ENCODE measurements at places on chromosomes 5 and 9. TPM values are rescaled to one million over a fixed set of nuclear protein-coding genes. Genes with fewer than 3 reads are reported as not detected.

GRCh38 chr5:151781201-151781600 is 9.4 kb downstream of the G3BP1 start:
- DNase-seq, result no peak

- no peak for DNase-seq
These were observed 58.3 kb upstream of the WDR41 start for GRCh38 chr5:77550406-77550805.

- DNase-seq, result no peak
These were observed 73.2 kb upstream of the SH3PXD2B start for GRCh38 chr5:172527559-172527958.

DNA sequence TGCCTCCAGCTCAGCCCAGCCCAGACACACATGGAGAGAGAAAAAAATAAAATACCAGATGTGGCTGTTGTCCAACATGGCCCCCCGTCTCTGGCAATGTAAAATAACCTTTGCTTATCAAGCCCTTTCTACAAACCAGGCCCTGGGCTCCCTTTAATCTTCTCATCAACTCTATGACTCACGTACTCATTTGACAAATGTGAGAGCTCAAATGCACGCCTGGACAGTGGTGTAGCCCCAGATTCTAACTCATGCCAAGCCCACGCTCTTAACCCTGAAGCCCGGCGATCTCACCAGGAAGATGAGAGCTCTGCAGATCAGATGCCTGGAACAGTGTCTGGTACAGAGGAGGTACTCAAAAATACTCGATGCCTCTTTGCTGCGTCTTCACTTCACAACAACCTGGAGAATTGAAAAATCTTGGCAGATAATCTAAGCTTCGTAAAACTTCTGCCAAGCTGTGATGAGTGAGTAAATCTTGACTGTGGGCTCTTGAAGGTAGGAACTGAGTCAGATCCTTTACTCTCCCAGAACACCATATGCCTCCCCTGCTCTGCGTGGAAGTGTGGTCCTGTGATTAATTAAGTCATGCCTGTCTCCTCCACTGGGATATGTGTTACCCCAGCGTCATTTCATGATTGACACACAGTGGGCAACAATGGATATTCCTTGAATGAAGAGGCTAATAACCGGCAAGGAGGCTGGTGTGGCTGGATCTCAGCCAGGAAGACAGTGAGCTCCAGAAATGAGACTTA is 102.0 kb upstream of the FSTL4 start:
- no peak for DNase-seq

GRCh38 chr9:90795084-90795483 is 6.5 kb upstream of the SYK start:
- DNase-seq, result no peak

- DNase-seq, result peak; percentile 35
These were observed 7.2 kb downstream of the HMGCS1 start for GRCh38 chr5:43305948-43306565.

GRCh38 chr9:74277532-74277931 is 219.6 kb upstream of the RORB start:
- DNase-seq, result no peak

GRCh38 chr5:9156282-9156681 is 389.6 kb downstream of the SEMA5A start:
- DNase-seq, result no peak

DNA sequence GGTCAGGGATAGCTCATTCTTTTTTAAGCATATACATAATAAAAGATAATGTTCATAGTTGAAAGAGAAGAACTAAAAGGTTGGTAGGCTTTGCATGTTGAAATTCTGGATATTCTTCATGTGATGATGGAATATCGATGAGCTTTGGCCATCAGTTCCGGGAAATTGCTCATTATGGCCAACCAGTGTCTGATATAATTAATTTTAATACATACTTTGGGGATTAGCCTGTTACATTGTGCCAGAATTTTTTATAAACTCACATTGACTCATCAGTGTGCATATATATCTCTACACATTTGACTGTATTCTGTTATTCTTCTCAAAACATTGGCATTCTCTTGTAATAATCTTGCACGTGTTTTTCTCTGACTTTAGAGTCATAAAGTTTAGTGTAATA is 84.3 kb downstream of the NNT start:
- no peak for DNase-seq

DNA sequence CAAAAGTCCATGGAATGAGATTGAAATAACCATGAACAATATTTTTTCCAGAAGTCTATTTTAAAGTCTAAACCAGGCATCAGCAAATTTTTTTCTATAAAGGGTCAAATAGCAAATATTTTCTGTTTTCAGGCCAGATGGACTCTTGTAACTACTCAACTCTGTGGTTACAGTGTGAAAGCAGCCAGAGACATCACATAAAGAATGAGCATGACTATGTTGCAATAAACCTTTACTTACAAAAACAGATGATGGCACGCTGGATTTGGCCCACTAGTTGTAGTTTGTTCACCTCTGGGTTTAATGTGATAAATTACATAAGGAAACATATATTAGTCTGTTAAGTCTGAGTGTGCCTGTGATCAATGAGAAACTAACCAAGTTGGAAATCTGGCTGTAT is 319.2 kb downstream of the TRPM3 start:
- DNase-seq, result no peak

DNA sequence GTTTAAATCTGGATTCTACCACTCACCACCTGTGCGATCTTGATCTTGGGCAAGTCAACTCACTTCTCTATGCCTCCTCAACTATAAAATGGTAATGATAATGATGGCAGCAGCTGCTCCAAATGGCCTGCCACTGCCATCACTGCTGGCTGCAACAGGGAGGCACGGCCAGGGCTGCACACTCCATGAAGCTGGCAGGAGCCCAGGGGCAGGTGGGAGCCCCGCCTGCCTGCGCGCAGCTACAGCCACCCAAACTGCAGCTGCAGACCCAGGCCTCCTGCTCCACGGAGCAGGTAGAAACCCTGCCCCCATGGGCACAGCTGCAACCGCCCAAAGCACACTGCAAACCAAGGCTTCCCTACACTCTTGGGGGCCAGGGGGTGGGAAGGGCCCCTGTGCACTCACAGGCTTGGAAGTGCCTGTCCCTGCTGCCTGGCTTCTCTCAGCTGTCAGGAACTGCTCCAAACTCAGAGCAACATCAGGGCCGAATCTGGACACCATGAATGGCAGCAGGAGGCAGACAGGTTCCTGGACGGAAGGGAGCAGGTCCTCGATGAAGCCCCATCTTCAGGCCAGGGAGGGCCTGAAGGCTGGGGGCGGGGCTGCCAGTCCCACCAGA is 57.6 kb downstream of the PRELID2 start:
- no peak for DNase-seq

DNA sequence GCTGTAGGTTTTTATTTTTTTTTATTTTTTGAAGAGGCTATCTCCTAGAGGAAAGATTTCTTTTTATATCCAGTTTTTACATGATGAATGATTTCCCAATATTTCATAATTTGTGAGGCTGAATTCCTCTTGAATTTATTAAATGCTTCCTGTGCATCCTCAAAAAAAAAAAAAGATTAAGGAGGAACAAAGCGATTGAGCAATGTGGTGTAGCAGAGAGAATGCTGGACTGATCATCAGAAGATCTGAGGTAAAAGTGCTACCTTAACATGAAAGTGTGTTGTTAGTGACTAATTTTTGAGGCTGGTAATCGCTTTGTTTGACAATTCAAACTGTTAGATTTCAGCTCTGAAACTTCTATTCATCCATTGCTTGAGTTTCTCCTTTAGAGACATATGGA is 125.1 kb downstream of the ESM1 start:
- no peak for DNase-seq

DNA sequence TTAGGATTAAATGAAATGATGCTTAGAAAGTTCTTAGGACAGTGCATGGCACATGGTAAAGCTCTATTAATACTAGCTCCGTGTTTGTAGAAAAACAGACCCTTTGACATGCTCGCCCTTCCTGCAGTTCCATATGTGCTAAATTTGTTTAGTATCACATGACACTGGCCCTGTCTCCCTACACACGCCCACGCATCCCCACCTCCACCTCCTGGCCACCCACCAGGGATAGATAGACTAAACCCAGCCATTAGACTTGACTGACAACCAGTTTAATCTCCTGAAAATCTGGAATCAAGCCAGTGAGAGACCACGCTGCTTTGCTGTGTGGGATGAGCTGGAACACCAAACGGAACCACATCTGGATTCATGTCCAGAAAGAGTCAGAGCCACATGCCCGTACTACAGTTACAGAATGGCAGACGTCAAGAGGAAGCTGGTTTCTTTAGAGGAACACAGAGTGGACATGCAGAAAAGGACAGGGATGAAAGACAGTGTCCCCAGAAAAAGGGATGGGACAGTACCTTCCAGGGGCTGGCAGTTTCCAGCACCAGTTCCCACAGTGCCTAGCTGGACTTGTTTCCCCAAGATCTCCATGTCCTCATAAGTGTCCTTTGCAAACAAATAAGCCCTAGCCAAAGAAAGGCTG is 186.1 kb downstream of the PDZD2 start:
- no peak for DNase-seq

GRCh38 chr9:113356686-113357292 is 7.4 kb downstream of the BSPRY start:
- DNase-seq, result no peak

DNA sequence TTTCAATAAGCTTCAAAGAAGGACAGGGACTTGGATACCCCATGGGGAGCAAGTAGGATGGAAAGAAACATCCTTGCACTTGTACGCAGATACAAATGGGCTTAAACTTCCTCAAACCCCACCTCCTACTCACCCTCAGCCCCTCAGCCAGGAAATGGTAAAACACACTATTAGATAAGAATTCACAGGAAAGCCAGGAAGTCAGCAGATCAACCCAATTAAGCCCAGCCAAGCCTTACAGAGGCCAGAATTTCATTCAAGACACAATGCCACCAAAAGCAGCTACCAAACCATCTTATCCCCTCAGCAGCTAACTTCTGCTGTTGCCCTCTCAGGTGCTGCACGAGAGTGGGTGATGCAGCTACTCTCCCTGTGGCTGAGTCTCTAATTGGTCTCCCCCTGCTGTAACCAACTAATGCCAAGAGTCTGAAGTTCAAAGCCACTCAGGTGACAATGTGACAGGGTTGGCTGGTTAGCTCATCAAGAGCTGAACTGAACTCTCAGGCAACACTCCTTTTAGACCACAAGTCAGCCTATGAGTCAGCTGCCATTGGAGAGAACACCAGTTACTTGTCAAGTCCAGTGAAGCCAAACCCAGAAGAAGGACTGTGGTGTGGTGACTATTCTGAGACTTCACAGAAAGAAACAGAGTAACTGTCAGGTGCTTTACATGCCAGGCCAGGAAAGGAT is 201.9 kb downstream of the ZNF608 start:
- DNase-seq, result no peak

- DNase-seq, result peak; percentile 35
These were observed 78.8 kb downstream of the GIN1 start for GRCh38 chr5:103041071-103041676.

DNA sequence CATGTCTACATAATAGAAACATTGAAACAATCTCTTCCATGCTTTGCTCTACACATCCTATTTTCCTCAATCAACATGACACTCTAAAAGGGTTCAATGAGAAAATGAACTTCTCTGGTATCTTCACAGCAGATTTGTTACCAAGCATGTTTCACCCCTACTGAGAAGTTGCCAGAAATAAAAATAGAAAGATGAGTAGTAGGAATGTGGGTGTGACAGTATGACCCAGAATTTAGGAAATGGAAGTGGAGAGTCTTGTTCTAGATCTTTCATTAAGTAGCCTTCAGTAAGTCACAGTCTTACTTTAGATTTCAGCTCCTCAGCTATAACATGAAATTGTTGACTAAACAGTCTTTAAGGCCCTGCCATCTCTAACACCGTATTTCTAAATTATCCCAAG is 581.8 kb downstream of the EFNA5 start:
- DNase-seq, result no peak

DNA sequence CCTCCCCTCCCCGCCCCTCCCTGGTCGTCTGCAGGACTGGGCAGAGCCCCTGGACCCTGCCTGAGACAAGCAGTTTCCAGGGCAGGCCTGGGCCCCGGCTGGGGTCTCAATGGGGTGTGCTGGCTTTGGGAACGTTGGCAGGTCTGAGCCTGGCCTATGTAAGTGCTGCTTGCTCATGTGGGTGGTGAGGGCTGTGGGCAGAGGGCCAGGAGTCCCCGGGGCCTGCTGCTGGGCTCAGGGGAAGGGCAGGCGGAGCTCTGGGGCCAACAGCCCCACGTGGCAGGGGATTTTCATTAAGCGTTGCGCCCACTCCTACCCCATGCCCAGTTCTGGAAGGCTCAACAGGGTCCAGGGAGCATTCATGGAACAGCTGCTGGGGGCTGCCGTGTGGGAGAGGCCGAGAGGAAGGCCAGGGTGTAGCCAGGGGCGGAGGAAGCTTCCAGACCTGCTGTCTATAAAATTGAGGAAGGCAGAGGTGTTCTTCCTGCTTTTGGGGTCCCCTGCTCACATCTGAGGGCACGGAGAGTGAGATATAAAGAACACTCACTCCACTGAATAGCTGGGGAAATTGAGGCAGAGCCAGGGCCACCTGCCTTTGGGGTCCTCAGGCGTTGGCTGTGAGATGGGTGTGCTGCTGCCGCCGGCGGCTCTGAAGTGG is 32.5 kb downstream of the RXRA start:
- no peak for DNase-seq

DNA sequence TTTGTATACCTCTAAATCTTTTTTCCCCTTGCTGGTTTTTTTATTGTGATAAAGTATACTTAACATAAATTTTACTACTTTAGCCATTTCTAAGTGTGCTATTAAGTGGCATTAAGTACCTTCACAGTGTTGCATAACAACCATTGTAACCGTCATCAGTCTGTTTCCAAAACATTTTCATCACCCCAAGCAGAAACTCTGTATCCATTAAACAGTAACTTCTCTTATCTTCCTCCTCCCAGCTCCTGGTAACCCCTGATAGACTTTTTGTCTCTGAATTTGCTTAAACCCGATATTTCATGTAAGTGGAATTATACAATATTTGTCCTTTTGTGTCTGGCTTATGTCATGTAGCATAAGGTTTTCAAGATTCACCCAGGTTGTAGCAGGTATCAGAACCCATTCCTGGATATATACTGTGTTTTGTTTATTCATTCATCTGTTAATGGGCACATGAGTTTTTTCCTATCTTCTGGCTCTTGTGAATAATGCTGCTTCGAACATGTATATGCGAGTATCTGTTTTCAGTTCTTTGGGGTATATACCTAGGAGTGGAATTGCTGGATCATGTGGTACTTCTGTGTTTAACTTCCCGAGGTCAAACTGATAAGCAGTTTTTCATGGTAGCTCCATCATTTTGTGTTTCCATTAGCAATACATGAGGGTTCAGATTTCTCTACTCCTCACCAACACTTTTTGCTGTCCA is 66.4 kb downstream of the EHMT1 start:
- no peak for DNase-seq

- DNase-seq, result no peak
These were observed 15.9 kb upstream of the SYNPO start for GRCh38 chr5:150624334-150625163.

PRR16 gene
- polyA plus RNA-seq, result 17.6 TPM

SLC1A1 gene
- polyA plus RNA-seq, result 0.62 TPM

KIF24 gene
- 35.6 TPM for polyA plus RNA-seq

HRH2 gene
- 2.9 TPM for polyA plus RNA-seq

UAP1L1 gene
- polyA plus RNA-seq, result not detected

CHSY3 gene
- 4.4 TPM for polyA plus RNA-seq

FYB1 gene
- polyA plus RNA-seq, result 1.7 TPM

Measured in muscle of arm (tissue), 14 donors.